ENCODE measurements at places on chromosomes 16 and 17.

GRCh38 chr16:66382966-66383299, 16.4 kb downstream of the CDH5 start:
- no peak for DNase-seq

DNA sequence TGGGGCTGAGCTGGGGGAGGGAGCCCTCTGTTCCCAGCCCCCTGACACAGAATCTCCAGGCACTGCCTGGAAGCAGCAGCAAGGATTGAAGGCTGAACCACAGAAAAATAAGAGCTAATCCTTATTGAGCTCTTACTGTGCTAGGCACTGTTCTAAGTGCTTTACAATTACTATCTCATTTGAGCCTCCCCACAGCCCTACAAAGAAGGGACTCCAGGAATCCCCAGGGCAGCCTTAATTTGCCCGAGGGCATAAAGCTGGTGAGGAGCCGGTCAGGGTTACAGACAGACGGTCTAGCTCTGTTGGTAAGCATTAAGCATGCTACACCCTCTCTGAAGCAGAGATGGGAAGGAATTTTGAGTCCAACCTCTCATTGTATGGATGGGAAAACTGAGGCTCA, 7.0 kb downstream of the SAMD14 start:
- no peak for DNase-seq

DNA sequence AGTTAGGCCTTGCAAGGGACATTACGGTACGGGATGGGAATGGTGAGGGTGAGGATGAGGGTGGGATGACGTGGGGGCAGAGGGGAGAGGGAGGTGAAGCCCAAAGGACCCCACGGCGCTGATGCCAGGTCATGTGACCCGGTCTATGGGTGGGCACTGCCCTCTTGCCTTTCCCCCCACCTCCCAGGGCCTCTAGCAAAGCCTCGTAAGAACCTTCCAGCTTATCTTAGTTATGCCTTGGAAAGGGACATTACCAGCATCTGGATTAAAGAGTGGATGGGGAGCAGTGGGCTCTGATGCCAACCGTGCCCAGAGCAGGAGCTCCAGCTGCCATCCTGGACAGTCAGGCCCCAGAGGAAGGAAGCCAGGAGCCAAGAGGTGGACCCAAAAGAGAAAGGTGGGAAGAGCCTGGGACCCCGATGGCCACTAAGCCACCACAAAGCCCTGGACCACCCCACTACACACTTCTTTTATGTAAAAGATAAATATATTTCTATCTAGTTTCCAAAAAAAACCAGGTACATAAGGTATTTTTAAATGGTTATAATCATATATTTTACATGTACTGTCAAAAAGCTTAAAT, 40.9 kb downstream of the TK2 start:
- no peak for DNase-seq

GRCh38 chr16:56121156-56121500, 70.2 kb upstream of the GNAO1 start:
- no peak for DNase-seq

DNA sequence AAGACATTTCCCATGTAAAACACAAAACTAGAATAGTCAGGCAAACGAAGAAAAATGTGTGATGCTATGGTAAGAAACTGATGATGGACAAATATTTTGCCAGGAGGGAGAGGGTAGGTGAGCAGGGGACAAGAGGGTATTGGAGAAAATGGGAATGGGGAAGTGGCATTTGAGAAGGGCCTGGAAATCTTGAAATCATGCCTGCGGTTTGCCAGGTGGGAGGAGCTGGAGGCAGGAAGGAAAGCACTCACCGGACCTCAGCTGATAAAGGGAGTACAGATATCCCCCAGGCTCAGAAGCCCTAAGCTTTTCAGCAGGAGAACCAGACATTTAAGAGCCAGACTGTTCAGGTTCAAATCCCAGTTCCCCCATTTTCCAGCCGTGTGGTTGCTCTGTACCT, 103.6 kb downstream of the GSG1L start:
- DNase-seq: no peak

- no peak for DNase-seq
Observed at GRCh38 chr17:45376171-45377005, 56.3 kb downstream of the ARHGAP27 start.

DNA sequence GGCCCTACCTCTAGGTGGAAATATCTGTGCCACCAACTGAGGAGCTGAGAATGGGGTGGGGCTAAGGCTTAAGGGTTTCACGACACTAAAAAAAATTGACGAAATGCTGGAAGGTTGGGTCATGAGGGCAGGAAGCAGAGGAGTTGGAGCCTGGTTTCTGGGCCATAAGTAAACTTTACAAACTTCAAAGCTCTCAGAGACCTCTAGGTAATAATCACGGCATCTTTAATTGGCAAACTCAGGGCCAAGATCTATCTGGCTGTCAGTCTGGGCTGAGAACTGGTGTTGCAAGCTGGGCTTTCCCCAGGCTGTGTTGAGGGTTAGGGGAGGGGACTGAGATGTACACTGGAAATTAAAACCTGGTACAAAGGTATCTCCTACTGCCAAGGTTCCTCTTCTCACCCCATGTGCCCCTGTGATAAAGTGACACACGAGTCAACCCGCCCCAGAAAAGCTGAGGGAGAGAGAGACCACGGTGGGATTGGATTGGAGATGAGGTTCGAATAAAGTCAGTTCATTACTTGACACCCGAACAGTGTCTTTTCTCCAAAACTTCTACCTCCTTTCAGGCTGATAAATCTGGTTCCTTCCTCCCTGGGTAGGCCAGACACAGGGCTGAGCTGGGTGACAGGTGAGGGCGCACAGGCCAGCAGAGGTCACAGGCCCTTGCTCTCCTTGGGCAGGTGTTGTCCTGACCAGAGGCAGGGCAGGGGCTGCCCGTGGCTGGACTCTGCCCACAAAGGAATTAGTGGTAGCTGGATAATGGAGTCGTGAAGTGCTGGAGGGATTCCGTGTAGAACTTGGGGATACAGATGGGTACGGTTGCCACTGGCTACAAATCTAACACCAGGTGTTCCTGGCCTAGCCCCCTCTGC, 4.0 kb upstream of the ZNF768 start:
- no peak for DNase-seq

DNA sequence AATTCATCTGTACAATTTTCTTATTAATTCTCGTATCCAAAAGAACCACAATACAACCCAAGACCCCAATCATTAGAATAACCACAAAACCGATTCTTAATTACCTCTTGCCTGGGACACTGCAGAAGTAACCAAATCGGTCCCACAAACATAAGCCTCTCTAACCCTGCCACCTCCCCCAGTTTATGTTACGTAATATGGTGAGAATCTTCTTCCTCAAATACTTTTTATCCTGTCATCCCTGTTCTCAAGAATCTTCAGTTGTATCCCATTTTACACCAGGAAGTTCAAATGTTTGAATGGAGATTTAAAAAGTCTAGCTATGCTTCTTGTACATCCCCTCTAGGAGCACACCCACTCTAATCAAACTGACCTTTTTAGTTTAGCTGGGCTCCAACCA, 269.3 kb upstream of the TBX2 start:
- no peak for DNase-seq

DNA sequence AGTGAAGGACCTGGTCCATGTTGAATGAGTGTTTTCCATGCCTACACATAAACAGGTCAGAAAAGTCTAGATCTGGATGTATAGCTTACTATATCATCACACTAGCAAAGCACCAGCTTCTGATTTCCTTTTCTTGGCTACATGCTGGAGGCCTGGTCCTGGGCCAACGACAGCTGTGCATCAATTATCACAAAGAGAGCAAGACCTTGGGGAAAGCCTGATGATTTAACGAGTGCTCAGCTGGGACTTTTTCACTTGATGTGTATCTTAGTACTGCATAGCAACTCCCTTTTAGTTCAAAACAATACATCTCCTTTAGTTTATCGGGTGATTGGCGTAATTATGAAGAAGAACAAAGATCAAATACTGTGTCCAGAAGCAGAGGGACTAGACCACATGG, 358.2 kb downstream of the KIF2B start:
- DNase-seq: peak; percentile 64

DNA sequence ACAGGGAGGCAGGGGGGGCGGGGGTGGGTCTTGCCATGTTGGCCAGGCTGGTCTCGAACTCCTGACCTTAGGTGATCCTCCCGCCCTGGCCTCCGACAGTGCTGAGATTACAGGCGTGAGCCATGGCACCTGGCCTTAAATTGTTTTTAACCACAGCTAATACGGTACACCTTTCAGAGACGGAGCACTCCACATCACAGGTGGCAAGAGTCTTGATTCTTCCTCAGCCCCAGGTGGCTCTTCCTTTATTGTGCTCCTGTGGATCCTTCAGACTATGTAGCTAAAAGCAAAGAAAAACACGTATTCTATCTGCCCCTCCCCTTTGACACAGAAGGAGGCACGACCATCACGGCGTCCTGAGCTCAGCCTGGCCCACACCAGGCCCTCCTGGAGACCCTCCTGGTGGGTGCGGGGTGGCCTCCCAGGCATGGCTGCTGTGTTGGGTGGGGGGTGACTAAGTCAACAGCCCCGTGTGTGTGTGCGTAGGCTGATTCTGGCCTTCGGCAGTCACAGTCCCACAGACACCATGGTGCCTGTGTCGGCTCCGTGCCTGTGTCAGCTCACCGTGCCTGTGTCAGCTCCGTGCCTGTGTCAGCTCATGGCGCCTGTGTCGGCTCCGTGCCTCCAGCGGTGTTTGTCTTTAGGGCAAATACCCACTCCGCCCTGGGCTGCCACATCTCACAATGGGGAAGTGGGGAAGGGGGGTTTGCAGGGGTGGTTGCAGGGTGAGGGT, 10.8 kb upstream of the SECTM1 start:
- DNase-seq: no peak

DNA sequence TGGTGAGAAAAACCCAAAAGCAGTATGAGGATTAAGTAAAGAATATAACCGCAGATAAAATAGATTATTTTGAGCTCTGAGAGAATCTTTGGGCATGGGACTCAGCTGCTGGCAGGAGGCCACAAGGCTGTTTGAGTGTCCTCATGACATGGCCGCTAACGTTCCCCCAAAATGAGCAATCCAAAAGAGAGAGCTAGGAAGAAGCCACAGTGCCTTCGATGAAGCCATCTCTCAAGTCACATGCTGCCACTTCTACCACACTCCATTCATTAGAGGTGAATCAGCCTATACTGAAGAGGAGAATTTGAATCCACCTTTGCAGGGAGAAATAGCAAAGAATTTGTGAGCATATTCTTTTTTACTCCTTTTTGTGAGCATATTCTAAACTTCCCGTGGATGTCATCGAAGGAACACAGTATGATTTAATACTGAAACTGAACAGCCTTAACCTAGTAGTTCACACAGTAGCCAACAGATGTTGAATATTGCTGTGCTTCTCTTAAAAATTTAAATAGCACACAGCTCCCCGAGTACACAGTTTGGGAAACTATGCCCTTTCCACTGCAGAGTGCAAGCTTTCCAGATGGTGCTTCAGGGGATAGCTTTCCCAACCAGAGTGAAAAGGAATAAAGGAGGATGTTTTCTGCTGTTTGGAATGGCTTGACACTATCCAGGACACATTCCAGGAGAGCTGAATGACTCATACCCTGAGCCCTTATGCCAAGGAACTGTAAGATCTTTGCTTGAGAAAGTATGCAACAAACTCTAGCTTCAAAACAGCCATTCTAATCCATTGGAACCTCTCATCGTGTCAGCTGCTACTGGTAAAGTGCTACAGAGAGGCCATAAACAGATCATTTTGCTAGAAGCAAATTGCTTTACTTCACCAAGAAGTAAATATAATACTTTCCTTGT, 33.9 kb downstream of the ANKFY1 start:
- peak; percentile 81 for DNase-seq

GRCh38 chr17:1471911-1472821, 16.1 kb upstream of the CRK start:
- DNase-seq: no peak

All from right hindlimb (tissue), 1 donor.